ENCODE measurements at places on chromosomes 3 and 15. TPM values are rescaled to one million over a fixed set of nuclear protein-coding genes. Genes with fewer than 3 reads are reported as not detected.

GRCh38 chr3:42387802-42388651 lies 22.4 kb downstream of the LYZL4 start:
- no peak overlapping the region for H3K27ac ChIP-seq
- no peaks in the 10 kb centered on the region for H3K36me3 ChIP-seq
- peak; percentile 16 for DNase-seq
- H3K27me3 ChIP-seq, result no peaks in the 10 kb centered on the region
- no peak overlapping the region for H3K4me3 ChIP-seq

DNA sequence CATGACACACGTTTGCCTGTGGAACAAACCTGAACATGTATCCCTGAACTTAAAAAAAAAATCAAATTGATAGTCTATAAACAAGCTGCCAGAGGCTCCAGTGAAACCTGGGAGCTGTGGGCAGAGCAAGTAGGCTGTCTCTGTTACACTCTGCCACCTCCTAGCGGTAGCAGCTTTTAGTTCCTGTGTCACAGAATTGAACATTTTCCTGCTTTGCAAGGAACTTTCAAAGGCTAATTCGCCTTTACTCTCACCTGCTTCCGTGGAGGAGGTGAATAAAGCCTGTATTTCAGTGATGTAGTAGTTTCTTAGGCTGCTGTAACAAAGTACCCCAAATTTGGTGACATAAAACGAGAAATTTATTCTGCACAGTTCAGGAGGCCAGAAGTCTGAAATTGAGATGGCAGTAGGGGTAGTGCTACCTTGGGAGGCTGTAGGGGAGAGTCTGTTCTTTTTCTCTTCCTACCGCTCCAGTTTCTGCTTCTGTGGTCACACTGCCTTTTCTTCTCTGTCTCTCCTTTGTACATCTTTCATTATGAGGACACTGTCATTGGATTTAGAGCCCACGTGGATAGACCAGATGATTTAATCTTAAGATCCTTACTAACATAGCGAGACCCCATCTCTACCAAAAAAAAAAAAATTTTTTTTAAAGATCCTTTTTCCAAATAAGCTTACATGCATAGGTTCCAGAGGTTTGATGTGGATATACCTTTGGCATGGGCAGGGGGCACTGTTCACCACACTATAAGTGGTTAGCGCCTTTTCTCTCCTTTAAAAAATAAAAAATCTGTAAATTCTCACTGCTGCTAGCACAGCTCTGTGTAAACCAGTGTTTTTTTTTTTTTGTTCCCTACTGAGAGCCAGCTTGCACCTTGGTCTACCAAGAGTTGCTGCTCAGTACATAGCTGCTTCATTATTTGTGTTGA lies 25.3 kb downstream of the FBXO22 start:
- peak; percentile 66 for DNase-seq
- H3K27ac ChIP-seq, result no peak overlapping the region
- H3K4me3 ChIP-seq, result no peak overlapping the region
- no peaks in the 10 kb centered on the region for H3K27me3 ChIP-seq

- no peak overlapping the region for H3K27ac ChIP-seq
- no peak overlapping the region for H3K4me3 ChIP-seq
- H3K4me1 ChIP-seq, result peaks cover under 1% of the 10 kb centered on the region
These were observed 14.3 kb upstream of the SLC9C1 start for GRCh38 chr3:112308151-112308911.

DNA sequence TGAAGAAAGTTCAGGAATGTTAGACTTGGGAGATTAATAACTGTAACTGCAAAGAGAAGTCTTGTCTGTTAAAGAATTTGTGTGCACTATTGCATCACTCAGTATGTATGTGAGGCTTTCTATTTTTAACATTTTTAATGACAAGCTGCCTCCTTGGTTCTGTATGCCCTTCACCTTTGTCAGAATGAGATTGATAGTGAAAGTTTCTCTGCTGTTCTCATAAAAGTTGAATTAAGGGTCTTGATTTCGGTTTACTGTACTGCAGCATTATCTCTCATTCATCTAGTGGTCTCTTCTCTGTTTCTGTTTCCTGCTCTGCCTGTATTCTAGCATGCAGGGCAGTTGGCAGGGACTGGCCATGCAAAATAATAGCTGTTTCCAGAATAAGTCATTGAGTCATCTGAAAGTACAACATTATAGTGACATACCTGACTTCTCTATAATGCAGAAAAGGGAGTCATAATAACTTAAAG lies 454.9 kb downstream of the IL5RA start:
- DNase-seq, result no peak
- H3K27me3 ChIP-seq, result no peaks in the 10 kb centered on the region
- no peaks in the 10 kb centered on the region for H3K36me3 ChIP-seq
- H3K4me3 ChIP-seq, result no peak overlapping the region
- H3K4me1 ChIP-seq, result no peaks in the 10 kb centered on the region
- H3K27ac ChIP-seq, result no peak overlapping the region

DNA sequence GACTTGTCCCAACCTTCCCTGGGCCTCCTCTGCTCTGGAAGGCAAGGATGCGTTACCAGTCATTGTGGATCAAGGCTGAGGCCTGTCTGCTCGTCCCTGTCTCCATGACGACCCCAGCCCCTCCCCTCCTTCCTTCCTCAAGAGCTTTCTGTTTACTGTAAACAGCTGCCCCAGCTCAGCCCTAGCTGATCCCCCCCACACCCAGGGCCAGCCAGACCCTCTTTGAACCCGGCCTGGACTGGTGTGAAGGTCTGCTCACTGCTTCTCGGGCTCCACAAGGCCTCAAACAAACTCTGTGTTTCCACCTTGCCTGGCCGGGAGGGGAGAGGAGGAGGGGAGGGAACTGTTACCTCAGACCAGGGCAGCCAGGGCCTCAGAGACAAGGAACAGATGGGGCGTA lies 16.9 kb downstream of the VPS18 start:
- no peaks in the 10 kb centered on the region for H3K4me1 ChIP-seq
- H3K27ac ChIP-seq, result peak overlapping the region; percentile 17
- no peaks in the 10 kb centered on the region for H3K36me3 ChIP-seq
- H3K27me3 ChIP-seq, result no peaks in the 10 kb centered on the region

- DNase-seq, result no peak
- no peaks in the 10 kb centered on the region for H3K4me1 ChIP-seq
- no peaks in the 10 kb centered on the region for H3K27me3 ChIP-seq
- no peak overlapping the region for H3K4me3 ChIP-seq
These were observed 86.3 kb downstream of the FAM81A start for GRCh38 chr15:59524331-59524731.

Gene HEXA
- total RNA-seq, result 138 TPM

Gene BCHE
- 1.4 TPM for total RNA-seq

Gene PRSS50
- 0.35 TPM for total RNA-seq

All from kidney (tissue), 22 donors.